Sigmoid colon (tissue), 7 donors: ENCODE measurements at places on chromosomes 2 and 18. TPM values are rescaled to one million over a fixed set of nuclear protein-coding genes. Genes with fewer than 3 reads are reported as not detected.

- no peak for DNase-seq
- H3K27me3 ChIP-seq = no peaks in the 10 kb centered on the region
- peaks cover 34% of the 10 kb centered on the region for H3K4me1 ChIP-seq
- H3K27ac ChIP-seq = no peak overlapping the region
Observed at GRCh38 chr18:32280188-32280783, 90.4 kb downstream of the MEP1B start.

DNA sequence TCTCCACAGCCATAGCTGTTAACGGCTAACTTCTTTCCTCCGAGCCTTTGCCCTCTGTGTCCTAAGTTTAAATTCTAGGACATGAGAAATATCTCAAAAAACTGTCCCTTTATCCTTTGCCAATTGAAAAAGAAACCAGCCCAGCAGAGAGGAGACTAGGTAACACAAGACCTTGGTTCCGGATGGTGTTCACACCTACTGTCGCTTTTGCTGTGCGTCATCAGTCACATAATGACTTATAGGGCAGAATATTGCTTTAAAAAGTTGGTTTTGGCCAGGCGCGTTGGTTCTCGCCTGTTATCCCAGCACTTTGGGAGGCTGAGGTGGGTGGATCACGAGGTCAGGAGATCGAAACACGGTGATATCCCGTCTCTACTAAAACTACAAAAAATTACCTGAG, 66.2 kb downstream of the SP3 start:
- no peaks in the 10 kb centered on the region for H3K36me3 ChIP-seq
- no peak for DNase-seq
- no peak overlapping the region for H3K27ac ChIP-seq
- no peaks in the 10 kb centered on the region for H3K4me1 ChIP-seq
- H3K27me3 ChIP-seq = no peaks in the 10 kb centered on the region

DNA sequence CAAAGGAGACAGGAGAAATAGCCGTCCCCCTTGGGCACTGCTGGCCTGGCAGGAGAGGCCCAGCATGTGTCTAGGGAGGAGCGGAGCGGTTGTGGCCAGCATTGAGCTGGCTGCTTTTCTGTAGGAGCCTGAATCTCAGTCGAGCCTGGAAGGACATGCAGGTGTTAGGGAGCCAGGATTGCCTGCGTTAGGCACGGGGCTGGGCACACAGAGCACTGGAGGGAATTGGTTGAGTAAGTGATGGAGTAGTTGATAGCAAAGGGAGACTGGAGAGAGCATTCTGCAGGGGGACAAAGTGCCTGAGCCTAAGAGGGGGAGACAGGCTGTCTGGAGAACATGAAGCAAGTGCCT, 22.8 kb downstream of the ASAP2 start:
- H3K4me1 ChIP-seq = peaks cover 65% of the 10 kb centered on the region
- H3K4me3 ChIP-seq = no peak overlapping the region
- H3K27ac ChIP-seq = no peak overlapping the region
- H3K36me3 ChIP-seq = no peaks in the 10 kb centered on the region

GRCh38 chr2:231355508-231356465, 39.7 kb upstream of the B3GNT7 start:
- H3K36me3 ChIP-seq = peaks cover 23% of the 10 kb centered on the region
- no peak overlapping the region for H3K27ac ChIP-seq
- peak; percentile 72 for DNase-seq

The ARHGAP25 gene
- polyA plus RNA-seq = 7.2 TPM

DNA sequence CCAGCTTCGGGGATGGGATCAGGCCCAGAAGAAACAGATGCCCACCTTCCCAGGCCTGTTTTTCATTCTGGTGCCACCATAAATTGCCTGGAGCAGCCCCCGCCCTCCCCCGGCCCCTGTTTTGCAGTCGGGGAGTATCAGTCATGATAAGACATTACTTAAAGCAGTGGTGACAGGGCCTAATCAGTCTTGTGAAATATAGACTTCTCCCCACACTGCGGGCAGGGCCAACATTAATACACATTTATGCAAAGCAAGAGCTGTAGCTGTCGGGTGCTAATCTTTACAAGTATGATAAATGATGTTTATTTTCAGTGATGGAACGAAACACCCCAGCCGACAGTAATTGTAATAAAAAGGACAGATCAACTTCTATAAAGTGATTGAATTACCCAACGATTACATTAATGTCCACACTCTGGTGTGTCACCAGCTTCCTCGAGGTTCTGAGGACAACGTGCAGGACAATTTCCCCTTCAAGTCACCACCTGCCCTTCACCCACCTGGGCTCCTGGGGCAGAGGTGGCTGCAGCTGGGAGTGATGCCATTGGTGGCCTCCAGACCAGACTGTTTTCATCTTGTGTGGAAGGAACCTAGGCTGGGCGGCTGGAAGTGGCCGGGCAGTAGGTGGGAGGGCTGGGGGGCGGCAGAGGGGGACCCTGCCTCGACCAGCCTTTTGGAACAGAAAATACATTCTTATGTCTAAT, 226.0 kb downstream of the TFCP2L1 start:
- no peaks in the 10 kb centered on the region for H3K36me3 ChIP-seq
- H3K27me3 ChIP-seq = no peaks in the 10 kb centered on the region
- no peak overlapping the region for H3K4me3 ChIP-seq
- DNase-seq = no peak
- H3K4me1 ChIP-seq = no peaks in the 10 kb centered on the region
- no peak overlapping the region for H3K27ac ChIP-seq

DNA sequence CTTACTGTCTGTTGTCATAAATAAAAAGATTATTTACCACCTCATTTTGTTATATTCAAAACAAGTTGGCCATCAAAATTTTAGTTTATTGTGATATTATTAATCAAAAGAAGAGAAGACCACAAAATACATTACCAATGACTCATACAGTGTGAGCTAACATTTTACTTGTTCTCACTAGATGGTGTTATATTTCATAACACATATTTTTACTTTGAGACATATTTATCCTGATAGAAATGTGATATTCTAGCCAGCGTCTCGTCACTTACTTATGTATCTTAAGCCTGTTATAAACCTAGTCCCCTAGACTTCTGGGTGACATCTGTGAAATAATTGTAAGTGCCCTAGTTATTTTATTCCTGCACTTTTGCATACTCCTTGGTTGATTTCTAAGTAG, 263.2 kb downstream of the CDH7 start:
- no peaks in the 10 kb centered on the region for H3K36me3 ChIP-seq
- no peak overlapping the region for H3K4me3 ChIP-seq
- no peaks in the 10 kb centered on the region for H3K4me1 ChIP-seq
- no peaks in the 10 kb centered on the region for H3K27me3 ChIP-seq
- DNase-seq = no peak
- no peak overlapping the region for H3K27ac ChIP-seq

GRCh38 chr2:122478771-122479170, 723.3 kb downstream of the TSN start:
- H3K36me3 ChIP-seq = no peaks in the 10 kb centered on the region
- H3K4me3 ChIP-seq = no peak overlapping the region
- DNase-seq = no peak

The TACR1 gene
- not detected for polyA plus RNA-seq

DNA sequence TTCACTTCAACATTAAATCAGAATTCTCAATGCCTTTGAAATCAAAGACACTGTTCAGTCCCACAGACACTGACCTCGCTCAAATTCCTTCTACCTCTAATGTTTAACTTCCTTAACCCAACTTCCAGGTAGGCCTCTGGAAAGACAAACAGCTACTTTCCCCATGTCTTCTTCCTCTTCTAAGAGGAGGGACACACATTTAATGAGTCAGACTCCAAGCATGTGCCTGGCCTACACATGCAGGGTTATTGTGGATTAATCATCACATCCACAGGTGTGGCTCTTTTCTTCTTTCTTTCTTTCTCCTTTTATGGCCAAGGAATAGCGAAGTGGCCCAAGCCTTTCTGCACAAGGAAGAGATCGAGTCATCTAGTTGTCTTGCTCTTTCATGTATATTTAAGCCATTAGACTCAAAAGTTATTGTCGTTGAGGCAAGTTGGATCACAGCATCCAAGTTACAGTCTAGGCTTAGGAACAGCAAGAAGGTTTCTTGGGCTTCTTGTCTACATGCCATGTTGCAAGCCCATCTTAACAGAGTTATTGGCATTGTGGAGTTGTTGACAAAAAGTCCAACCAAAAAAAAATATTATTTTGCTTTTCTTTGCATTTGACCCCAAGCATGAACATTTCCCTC, 387.8 kb downstream of the IRS1 start:
- no peaks in the 10 kb centered on the region for H3K27me3 ChIP-seq
- peaks cover 9% of the 10 kb centered on the region for H3K4me1 ChIP-seq
- H3K4me3 ChIP-seq = no peak overlapping the region
- DNase-seq = no peak

DNA sequence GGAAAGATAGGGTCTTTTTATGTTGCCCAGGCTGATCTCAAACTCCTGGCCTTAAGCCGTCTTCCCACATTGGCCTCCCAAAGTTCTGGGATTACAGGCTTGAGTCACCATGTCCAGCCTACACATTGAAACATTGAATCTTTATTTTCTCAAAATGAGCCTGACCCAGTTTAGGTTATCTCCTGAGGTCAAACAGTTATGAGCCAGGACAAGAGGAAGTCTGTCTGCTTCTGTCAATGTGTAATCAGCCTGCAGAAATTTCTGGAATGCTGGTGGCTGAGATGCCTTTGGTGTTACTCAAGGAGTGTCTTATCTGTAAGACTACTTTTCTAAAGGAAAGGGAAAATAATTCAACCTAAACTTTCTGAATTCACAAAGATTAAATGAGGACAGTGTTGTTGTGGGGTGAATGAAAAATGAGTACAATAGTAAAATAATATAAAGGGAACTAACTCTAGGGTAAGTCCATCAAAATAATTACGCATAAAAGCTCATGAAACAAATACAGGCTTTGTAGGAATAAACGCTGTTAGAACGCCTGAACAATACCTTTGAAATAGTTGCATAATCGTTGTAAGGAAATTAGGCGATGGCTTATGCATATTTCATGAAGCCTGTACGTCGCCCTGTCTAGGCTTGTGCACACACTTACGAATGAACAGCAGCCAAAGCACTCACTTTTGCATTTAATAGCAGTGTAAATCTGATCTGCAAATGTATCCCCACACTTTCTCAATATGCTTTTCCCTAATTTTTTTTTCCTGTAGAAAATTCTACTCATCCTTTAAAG, 260.8 kb downstream of the RDH14 start:
- DNase-seq = no peak
- H3K27ac ChIP-seq = no peak overlapping the region
- H3K4me3 ChIP-seq = no peak overlapping the region

The GULP1 gene
- polyA plus RNA-seq = 3.5 TPM

- no peaks in the 10 kb centered on the region for H3K36me3 ChIP-seq
- H3K4me1 ChIP-seq = peaks cover 45% of the 10 kb centered on the region
- DNase-seq = peak; percentile 94
- no peaks in the 10 kb centered on the region for H3K27me3 ChIP-seq
Observed at GRCh38 chr18:63320123-63320974, 780 bp upstream of the BCL2 start.

GRCh38 chr2:174554529-174555150, 43.0 kb downstream of the WIPF1 start:
- H3K4me1 ChIP-seq = no peaks in the 10 kb centered on the region
- DNase-seq = no peak
- no peaks in the 10 kb centered on the region for H3K36me3 ChIP-seq
- H3K4me3 ChIP-seq = no peak overlapping the region
- no peaks in the 10 kb centered on the region for H3K27me3 ChIP-seq
- no peak overlapping the region for H3K27ac ChIP-seq

DNA sequence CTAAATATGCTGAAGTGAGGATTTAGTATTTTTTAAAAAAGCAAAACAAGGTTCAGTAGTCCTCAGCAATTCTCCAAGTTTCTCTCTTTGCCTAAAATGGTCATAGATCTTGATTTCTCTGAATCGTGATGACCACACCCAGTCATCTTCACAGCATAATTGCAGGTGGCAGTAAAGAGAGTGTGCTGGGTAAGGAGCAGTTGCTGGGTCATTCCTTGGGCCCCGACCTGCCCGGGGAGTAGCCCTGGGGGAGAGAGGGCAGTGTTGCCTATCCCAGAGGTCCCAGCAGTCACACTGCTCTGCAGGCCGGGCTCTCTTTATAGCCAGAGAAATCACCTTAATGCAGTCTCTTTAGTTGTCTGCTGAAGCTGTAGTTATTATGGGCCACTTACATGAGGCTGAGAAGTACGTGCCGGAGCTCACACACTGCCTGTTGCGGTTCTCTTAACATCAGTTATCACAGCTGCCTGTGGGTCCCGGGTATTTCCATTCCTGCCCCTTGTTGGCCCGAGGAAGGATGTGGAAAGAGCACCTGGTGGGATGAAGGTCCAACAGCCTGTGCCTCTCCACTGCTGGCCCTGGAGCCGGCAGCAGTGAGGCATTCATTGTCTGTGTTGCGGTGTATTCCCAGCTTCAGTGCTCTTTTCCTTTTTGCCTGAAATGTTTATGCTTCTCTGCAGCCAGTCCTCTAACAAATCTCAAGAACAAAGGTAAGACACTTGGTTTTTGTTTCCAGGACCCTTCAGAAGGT, 230.1 kb downstream of the ALPK2 start:
- no peak overlapping the region for H3K27ac ChIP-seq
- H3K27me3 ChIP-seq = no peaks in the 10 kb centered on the region
- H3K4me3 ChIP-seq = no peak overlapping the region
- DNase-seq = no peak
- H3K4me1 ChIP-seq = peaks cover 50% of the 10 kb centered on the region

The RAB6D gene
- polyA plus RNA-seq = 1.2 TPM

DNA sequence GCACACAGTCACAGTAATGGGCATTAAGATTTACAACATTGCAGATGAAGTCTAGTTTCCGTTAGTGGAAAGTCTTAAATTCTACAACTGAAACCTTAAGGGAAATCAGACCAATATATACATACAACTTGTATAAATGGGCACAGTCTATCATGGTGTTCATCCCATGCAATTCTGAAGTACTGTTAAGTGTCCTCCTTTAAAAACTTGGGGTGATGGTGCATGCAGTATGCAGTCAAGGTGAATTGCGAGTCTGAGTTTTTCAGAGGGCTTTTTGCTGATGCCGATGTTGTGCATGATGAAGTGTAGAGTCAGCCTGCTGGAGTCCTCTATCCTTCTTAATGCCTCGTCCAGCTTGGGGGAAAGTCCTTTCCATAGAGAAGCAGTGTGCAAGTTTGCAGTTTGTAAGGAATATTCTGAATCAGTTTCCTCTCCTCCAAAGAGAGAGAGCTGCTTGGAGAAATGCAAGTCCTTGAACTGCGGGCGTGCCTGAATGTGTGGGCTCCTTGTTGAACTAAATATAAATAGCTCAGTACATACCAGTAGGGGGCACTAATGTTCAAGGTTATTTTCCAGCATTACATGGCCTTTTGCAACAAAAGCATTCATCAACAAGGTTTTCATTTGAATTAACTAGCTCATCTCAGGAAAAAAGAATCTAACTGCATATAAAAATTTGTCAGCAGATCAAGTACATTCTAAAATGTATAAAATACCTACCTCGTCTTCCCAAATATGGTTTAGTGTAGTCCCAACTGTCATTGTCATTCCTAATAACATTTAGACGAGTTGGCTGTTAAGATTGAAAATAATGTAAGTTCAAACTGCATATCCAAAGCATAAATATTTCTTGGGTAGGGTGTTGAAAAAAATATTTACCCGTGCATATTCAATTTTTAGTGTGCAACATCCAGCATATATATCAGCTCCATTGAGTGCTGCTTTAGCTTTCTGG, 21.3 kb downstream of the HNRNPLL start:
- H3K27me3 ChIP-seq = no peaks in the 10 kb centered on the region
- no peak for DNase-seq
- H3K36me3 ChIP-seq = no peaks in the 10 kb centered on the region
- peaks cover 12% of the 10 kb centered on the region for H3K4me1 ChIP-seq
